ENCODE measurements at places on chromosomes 5 and 9.

- DNase-seq, result no peak
Measured at GRCh38 chr5:127988146-127988760, 95.3 kb upstream of the SLC12A2 start.

DNA sequence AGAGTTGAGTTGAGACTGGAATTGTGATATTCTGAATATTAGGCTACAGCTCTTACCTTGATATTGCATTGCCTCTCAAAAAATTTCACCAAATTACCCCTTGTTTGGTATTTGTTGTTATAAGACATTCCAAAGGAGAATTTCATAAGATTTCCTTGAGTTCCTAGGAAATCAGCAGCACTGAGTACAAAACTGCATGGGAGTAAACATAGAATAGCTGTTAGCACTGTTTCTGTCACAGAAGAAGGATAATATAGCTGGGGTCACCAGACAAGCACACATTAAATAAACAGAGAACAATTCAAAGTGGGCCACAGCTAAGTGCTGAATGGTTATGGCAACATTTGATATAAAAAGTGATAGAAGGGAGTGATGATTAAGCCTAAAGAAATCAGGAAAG is 724.3 kb downstream of the PRELID2 start:
- DNase-seq, result no peak

- DNase-seq, result no peak
Measured at GRCh38 chr5:92543201-92543600, 1037.8 kb downstream of the NR2F1-AS1 start.

GRCh38 chr9:83066771-83067170 is 3.8 kb upstream of the RASEF start:
- no peak for DNase-seq

DNA sequence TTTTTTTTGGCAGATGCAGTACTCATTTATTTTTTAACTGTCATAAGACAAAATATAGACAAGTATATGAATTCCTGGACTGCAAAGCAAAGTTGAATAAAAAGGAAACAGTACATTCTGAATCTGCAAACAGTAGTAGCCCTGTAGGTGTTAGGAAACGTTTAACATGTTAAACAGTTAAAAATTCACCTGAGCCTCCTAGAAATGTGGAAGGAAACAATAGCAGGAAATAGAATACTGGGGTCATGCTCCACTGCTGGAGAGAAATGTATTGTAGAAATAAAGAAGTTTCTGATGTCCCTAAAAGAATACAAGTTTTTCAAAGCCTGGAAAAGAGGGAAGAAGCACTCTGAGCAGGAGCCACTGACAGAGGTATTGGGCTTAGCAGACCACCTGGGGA is 866.0 kb downstream of the PTPRD start:
- DNase-seq, result no peak

DNA sequence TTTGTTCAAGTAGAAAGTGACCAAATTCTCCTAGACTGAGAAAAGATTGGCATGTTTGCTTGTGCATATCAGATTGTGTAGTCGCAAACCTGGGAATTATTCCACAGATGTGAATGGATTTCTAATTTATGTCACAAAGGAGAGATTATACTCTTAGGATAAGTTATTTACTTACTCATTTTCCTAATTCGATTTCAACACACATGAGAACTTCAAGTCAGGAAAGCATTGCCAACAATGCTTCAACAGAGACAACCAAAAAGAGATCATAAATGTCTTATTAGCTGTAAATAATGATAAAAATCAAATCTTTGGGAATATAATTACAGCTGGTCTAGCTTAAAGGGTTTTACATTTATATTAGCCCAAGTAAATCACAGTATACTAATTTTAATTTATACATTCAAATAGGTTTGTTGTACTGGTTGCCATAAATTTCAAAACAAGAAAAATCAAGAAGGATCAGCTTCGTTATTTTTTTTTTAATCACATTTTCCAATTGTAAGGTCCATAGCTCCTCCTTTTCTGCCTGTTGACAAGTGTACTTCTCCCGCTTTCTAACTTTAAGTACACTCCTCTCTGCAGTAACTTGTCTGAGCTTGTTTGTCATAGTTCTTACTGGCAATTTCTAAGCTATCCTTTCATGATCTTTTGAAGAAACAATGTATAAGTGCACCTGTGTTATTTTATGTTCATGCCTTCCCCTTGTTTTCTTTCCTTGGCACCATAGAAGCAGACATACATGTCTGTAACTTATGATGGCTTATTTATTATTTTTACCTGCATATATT is 246.6 kb downstream of the DEPDC1B start:
- no peak for DNase-seq

DNA sequence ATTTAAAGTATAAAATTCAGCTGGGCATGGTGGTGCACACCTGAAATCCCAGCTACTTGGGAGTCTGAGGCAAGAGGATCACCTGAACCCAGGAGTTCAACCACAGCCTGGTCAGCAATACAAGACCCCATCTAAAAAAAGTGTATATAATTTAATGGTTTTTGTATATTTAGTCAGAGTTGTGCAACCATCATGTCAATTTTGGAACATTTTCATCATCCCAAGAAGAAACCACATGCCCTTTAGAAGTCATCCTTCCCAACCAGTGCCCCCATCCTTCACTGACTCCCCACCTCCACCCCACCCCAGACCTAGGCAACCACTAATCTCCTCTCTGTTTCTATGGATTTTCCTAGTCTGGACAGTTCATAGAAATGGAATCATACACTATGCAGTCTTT is 18.8 kb upstream of the TEK start:
- no peak for DNase-seq

DNA sequence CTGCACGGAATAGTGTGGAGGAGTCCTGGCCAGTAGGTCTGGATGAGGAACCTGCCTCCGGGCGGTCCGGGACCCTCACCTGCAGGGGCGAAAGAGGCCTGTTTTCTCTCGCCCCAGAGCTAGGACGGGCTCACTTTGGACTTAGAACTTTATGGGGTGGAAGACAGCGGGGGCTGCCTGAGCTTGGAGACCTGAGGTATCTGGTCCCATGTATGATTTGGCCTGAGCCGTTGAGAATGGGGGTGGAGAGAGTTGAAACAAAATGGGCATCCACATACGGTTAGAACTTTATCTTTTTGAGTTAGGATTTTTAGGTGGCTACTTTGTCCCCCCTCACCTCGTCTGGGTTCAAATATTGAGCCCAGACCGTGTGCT is 681 bp upstream of the ETF1 start:
- no peak for DNase-seq

GRCh38 chr5:58763390-58763789 is 180.5 kb downstream of the RAB3C start:
- DNase-seq, result no peak

- DNase-seq, result no peak
Measured at GRCh38 chr5:7398596-7399280, 2.8 kb downstream of the ADCY2 start.

- DNase-seq, result no peak
Measured at GRCh38 chr5:177325868-177326381, 14.2 kb upstream of the MXD3 start.

GRCh38 chr5:26940994-26941393 is 97.4 kb downstream of the CDH9 start:
- DNase-seq, result no peak

- DNase-seq, result no peak
Measured at GRCh38 chr5:121024416-121025311, 560.6 kb downstream of the PRR16 start.

- no peak for DNase-seq
Measured at GRCh38 chr9:71984403-71984802, 73.0 kb downstream of the C9orf85 start.

Data from esophagus squamous epithelium (tissue), 5 donors.